ENCODE measurements at places on chromosomes 7 and 10. TPM values are rescaled to one million over a fixed set of nuclear protein-coding genes. Genes with fewer than 3 reads are reported as not detected.

The CDK6 gene
- 28.9 TPM for total RNA-seq

The ANKRD1 gene
- total RNA-seq: 785 TPM

The PNLIP gene
- not detected for total RNA-seq

The SLC35G1 gene
- total RNA-seq: 2.9 TPM

The KNDC1 gene
- total RNA-seq: 0.13 TPM

The YAE1 gene
- 11.5 TPM for total RNA-seq

The DGKB gene
- total RNA-seq: not detected

The FAM171A1 gene
- total RNA-seq: 80.1 TPM

The AKR1C4 gene
- total RNA-seq: not detected

The HOXA3 gene
- 11.0 TPM for total RNA-seq

The EXOSC1 gene
- 47.9 TPM for total RNA-seq

The ZPBP gene
- not detected for total RNA-seq

The APBB1IP gene
- not detected for total RNA-seq

The SCIN gene
- 0.13 TPM for total RNA-seq

The CALML3 gene
- total RNA-seq: not detected

The SEMA3D gene
- 3.2 TPM for total RNA-seq

The SFTPA2 gene
- not detected for total RNA-seq

The MRPS24 gene
- total RNA-seq: 146 TPM

The TAS2R40 gene
- not detected for total RNA-seq

The CDC14C gene
- not detected for total RNA-seq

The MICALL2 gene
- total RNA-seq: 20.2 TPM

The AHCYL2 gene
- 4.0 TPM for total RNA-seq

The RAB18 gene
- total RNA-seq: 36.3 TPM

The GUSB gene
- total RNA-seq: 29.0 TPM

The EZH2 gene
- 8.1 TPM for total RNA-seq

The CAMK2B gene
- total RNA-seq: 0.20 TPM

The AKR1B15 gene
- total RNA-seq: not detected

The ARHGEF35 gene
- 0.73 TPM for total RNA-seq

The EN2 gene
- not detected for total RNA-seq

The USP6NL gene
- total RNA-seq: 12.9 TPM

The SLC18A2 gene
- total RNA-seq: not detected

The MBL2 gene
- not detected for total RNA-seq

The UPK3B gene
- total RNA-seq: 1.1 TPM

The ST8SIA6 gene
- total RNA-seq: not detected

The CHST3 gene
- total RNA-seq: 12.9 TPM

The TAS2R5 gene
- total RNA-seq: 0.10 TPM

The SFTPD gene
- total RNA-seq: not detected

The ADRA2A gene
- under 0.01 TPM for total RNA-seq

The DOCK4 gene
- 48.5 TPM for total RNA-seq

The CALML5 gene
- not detected for total RNA-seq

The HOXA11 gene
- 4.0 TPM for total RNA-seq

The RAB11FIP2 gene
- 6.7 TPM for total RNA-seq

The HOXA10 gene
- 6.5 TPM for total RNA-seq

The CDHR3 gene
- total RNA-seq: 0.30 TPM

The HTR5A gene
- total RNA-seq: not detected

The OR9A2 gene
- total RNA-seq: not detected

The FXYD4 gene
- total RNA-seq: not detected

The KIAA1549 gene
- total RNA-seq: 3.8 TPM

The PDK4 gene
- 1.8 TPM for total RNA-seq

The ASAH2B gene
- total RNA-seq: 0.69 TPM

The TMEM213 gene
- not detected for total RNA-seq

The CALCR gene
- total RNA-seq: not detected

The CALHM1 gene
- not detected for total RNA-seq

Data from mammary microvascular endothelial cell (primary cell).